Foreskin keratinocyte (primary cell): ENCODE measurements at places on chromosomes 6 and 20. TPM values are rescaled to one million over a fixed set of nuclear protein-coding genes. Genes with fewer than 3 reads are reported as not detected.

The EPPIN gene
- polyA plus RNA-seq, result not detected in 2 replicates

The BCAS1 gene
- polyA plus RNA-seq, result not detected in 2 replicates

The FNDC1 gene
- polyA plus RNA-seq, result 0.01 and 0.02 TPM in 2 replicates

The TDRD6 gene
- polyA plus RNA-seq, result 0.01 TPM in 2 replicates

The DSE gene
- polyA plus RNA-seq, result 17.4 and 24.9 TPM in 2 replicates

The FRS3 gene
- 2.7 and 2.8 TPM in 2 replicates for polyA plus RNA-seq

The TRIM31 gene
- polyA plus RNA-seq, result 0.12 TPM in 2 replicates

The FAM209B gene
- polyA plus RNA-seq, result 0.40 and 0.54 TPM in 2 replicates

The RBBP8NL gene
- polyA plus RNA-seq, result not detected in 2 replicates

The FGD2 gene
- polyA plus RNA-seq, result 0.04 TPM in 1 of 2 replicates, not detected in the other

The MROH8 gene
- polyA plus RNA-seq, result 0.28 and 0.42 TPM in 2 replicates

The SPACA1 gene
- not detected in 2 replicates for polyA plus RNA-seq

The FABP7 gene
- polyA plus RNA-seq, result 0.49 and 0.59 TPM in 2 replicates

The BEND6 gene
- 0.53 and 0.87 TPM in 2 replicates for polyA plus RNA-seq

The KCNQ5 gene
- 1.3 and 2.1 TPM in 2 replicates for polyA plus RNA-seq

- DNase-seq, result peak; percentile 74
Measured at GRCh38 chr6:150345781-150346180, 23.0 kb upstream of the IYD start.

DNA sequence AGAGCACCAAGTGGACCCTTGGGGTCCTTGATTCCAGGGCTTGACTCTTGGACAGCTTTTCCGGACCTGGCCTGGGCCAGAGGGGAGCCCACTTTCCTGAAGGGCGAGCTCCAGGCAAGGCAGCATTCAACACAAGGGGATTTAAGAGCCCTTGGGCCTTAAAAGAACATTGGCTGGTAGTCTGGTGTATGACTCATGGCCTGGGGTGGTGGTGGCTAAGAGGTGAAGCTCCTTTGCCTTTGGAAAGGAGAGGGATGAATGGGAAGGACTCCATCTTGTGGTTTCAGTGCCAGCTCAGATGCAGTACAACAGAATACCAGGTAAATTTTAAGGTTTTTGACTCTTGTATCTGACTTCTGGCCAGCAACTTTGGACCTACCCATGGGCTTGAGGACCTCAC is 760.7 kb downstream of the GRIK2 start:
- no peak for DNase-seq

GRCh38 chr6:29892696-29893095 is 49.6 kb upstream of the HLA-A start:
- no peak for DNase-seq

DNA sequence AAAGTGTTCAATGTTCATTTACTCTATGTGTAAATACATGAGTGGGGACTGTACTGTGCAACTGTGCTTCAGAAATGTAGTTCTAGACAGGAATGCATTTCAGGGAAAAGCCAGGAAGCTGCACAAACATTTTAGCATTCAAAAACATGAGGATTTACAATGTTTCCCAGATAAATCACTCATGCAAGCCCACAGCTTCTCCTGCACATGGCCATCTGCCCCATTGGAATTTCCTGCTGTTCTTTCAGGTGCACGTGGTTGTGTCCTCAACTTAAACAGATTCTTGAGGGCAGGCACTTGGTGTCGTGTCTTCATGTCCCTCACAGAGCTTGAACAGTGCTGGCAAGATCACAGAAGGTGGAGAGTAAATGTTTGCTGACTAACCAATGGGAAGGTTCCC is 101.5 kb downstream of the UNC5CL start:
- peak; percentile 20 for DNase-seq

DNA sequence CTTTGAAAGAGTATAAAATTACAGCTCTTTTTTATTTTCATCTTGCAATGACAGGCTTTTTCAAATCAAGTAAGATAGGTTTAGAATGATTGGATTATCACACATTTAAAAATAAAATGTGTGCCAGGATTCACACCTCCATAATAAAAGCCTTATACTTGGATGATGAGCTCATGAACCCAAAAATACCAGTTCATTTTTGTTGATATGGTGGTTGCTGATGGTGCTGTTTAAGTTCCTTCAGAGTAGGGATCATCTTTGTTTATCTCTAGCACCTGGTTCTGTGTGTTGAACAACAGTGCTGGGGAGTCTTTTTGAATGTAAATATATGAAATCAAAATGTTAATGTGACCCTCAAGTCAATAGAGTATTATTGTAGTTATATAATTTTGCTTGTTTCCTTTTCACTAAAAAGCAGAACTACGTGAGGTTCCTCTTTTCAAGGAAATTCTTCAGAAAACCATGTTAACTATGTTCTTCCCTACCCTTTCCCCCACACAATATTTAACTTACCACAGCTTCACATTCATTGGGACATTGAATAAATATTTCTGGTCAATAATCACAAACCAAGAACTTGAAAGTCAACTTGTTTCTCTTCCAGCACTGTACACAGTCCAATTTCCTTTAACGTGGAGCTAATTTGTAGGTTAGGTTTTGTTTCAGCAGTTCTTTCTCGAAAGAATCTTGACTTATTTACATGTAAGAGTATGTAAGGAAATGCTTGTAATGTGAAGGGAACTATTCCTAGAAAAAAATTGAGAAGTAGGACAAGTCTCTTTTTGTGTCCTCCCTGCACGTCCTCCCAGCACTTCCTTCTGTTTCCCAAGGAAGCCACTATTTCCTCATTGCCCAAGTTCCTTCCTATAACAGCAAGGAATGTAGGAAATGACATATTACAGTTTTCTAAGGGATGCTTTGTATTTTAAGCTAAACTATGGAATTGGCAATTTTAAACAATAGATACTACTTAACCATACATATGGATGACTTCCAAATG is 945.9 kb upstream of the CITED2 start:
- no peak for DNase-seq

DNA sequence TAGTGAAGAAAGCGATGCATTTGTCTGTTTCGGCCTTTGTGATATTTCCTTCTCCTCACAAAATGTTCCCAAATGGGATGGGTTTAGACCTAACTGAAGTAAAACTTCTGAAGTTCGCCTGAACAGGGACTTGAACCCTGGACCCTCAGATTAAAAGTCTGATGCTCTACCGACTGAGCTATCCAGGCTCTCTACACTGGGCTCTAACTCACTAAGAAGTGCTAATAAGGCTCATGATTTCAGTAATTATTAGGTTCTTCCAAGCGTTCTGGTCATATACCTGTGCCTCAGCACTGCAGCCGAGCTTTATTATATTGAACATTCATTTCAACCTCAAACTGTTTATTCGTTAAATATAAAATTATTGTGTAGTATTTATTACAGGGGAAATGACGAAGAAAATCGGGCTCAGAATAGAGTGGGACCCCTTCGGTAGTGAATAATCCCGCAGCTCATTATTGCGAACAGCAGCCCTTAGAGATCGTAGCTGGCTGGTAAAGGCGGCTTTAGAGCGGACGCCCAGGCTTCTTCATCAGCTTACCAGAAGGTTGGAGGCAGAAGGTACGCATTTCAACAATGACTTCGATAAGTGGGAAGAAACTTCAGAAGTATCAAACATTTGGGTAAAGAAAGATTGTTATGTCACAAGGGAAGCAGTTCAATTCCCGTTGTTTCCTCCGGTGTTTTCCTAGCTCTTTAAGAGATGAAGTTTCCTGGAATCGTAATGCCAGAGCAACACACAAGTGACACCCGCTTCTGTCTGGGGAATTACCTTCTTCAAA is 119.0 kb upstream of the ZNF184 start:
- peak; percentile 73 for DNase-seq

- DNase-seq, result no peak
Measured at GRCh38 chr6:96876886-96877545, 20.7 kb downstream of the NDUFAF4 start.

DNA sequence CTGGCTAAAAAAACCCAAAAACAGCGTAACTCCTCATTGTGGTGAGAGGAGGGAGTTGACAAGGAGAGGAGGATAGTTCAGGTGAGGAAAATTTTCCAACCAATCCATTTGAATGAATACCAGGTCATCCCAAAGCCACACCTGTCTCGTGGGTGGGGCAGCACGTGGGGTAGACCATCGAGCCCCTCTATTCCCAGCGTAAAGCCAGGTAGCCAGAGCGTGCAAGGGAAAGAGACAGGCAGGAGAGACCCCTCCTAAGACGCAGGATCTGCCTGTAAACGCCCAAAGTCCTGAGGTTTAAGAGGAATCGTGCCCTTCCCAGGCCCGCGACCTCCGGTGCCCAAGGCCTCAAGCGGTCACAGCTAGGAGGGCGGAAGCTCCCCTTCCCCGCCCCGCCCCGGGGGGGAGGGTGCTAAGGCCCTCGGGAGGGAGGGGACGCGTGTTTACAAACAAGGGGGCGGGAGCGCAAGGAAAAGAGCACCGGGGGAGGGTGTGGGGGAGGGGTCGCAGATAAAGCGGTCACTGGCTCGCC is 712 bp downstream of the RXRB start:
- no peak for DNase-seq

- no peak for DNase-seq
Measured at GRCh38 chr6:52724042-52724405, 39.3 kb downstream of the GSTA2 start.

DNA sequence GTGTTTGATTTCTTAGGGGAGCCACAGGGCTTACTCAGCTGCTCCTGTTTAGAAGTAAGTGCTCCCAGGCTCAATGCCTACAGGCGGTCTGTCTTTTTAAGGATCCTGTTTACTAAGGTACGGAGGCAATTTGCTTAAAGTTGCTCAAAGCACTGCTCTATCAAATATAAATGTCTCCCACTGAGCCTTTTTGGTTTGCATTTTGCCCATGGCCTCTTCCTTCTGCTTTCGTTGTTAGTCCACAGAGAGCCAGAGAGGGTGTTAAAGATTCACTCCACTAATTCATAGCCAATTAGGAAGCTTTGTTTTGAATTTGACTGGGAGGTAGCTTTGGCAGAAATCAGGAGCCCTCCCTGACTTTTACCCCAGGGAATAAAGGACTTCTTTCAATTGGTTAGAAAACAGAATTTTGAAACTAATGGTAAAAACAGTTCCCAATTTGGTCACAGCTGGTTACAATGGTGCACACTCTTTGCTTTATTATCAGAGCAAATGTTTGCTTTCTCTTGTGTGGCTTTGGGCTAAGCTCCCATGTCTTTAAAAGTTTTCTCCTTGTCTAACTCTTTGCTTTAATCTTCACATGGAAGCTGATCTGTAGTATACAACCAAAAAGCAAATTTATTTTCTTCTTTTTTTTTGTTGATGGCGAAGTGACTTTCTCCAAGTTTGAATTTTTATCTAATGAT is 126.2 kb downstream of the IMPG1 start:
- DNase-seq, result no peak

- no peak for DNase-seq
Measured at GRCh38 chr6:129434091-129434490, 275.9 kb downstream of the ARHGAP18 start.

GRCh38 chr6:14399635-14400034 is 282.1 kb downstream of the CD83 start:
- DNase-seq, result no peak

- peak; percentile 84 for DNase-seq
Measured at GRCh38 chr6:130598021-130598989, 228.9 kb upstream of the SMLR1 start.

- DNase-seq, result no peak
Measured at GRCh38 chr6:161080263-161080970, 88.8 kb downstream of the MAP3K4 start.

GRCh38 chr20:63253438-63254231 is 628 bp downstream of the NKAIN4 start:
- DNase-seq, result no peak

DNA sequence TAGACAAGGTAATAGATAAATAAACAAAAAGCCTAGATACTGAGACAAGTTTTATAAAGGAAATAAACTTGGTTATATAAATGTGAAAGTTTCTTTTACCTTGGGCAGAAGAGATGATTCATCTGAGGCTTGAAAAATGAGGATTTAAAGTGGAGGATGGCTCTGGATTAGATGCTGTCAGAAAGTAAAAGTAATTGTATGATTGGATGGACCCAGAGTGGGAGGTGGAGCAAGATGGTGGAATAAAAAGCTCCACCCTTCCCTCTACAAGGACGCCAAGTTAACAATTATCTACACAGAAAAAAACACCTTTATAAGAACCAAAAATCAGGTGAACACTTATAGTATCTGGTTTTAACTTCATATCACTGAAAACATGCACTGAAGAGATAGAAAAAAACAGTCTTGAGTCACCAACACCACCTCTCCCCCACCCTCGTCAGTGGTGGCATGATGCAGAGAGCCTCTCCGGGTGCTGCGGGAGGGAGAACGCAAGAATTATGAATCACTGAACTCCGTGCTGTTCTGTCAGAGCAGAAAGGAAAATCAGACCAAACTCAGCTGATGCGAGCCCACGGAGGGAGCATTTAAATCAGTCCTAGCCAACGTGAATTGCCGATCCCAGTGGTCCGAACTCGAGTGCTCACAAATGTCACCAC is 84.7 kb upstream of the GJE1 start:
- no peak for DNase-seq

DNA sequence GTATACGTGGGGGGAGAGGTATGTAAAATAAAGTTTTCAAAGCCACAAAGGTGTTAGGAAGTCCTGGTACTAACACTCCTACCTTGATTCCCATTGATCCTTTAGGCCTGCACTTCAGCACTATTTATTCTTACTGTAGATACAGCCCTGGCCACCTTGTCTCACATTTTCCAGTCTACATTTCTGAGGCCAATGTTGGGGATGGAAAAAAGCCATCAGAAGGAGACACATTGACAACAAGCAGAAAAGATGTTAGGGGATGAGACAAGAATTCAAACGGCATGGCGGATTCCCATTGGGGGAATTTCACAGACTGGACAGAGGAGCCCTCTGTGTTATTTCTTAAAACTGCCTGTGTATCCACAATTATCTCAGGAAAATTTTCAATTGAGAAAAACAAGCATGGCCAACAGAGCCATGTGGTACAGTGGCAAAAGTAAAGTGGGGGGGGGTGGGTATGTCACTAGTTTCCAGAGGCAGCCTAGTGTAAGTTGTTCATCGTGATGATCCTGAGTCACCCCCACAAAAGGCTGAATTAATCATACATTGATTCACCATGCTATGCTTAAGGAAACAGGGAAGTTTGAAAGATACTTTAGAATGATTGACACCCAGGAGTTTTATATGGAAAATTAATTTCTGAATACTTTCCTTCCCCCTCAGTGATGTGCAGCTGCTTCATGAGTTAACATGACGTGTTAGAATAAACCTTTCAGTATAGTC is 40.5 kb downstream of the RREB1 start:
- peak; percentile 84 for DNase-seq

GRCh38 chr6:14211562-14211942 is 94.0 kb downstream of the CD83 start:
- no peak for DNase-seq

DNA sequence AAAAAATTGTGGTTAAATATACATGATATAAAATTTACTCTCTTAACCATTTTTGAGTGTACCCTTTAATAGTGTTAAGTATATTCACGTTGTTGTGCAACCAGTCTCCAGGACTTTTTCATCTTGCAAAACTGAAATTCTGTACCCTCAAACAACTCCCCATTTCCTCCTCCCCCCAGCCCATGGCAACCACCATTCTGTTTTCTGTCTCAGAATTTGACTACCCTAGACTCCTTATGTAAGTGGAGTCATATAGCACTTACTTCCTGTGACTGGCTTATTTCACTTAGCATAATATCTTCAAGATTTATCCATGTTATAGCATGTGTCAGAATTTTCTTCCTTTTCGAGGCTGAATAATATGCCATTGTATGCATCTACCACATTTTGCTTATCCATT is 5.1 kb downstream of the VPS16 start:
- no peak for DNase-seq
